ENCODE measurements at places on chromosomes 2 and 18.

- no peaks in the 10 kb centered on the region for H3K36me3 ChIP-seq
- H3K27me3 ChIP-seq, result no peaks in the 10 kb centered on the region
- peaks cover 10% of the 10 kb centered on the region for H3K4me1 ChIP-seq
- H3K4me3 ChIP-seq, result no peak overlapping the region
These were observed 8.5 kb upstream of the CXCR4 start for GRCh38 chr2:136126421-136126926.

- H3K4me1 ChIP-seq, result no peaks in the 10 kb centered on the region
- no peak overlapping the region for H3K4me3 ChIP-seq
- DNase-seq, result peak; percentile 59
These were observed 47.7 kb upstream of the NR4A2 start for GRCh38 chr2:156380117-156380645.

GRCh38 chr18:22690556-22690955 lies 242.6 kb upstream of the RBBP8 start:
- H3K27me3 ChIP-seq, result no peaks in the 10 kb centered on the region
- H3K27ac ChIP-seq, result no peak overlapping the region
- no peaks in the 10 kb centered on the region for H3K36me3 ChIP-seq
- H3K4me3 ChIP-seq, result no peak overlapping the region

- H3K27me3 ChIP-seq, result no peaks in the 10 kb centered on the region
- DNase-seq, result no peak
- H3K27ac ChIP-seq, result no peak overlapping the region
- no peaks in the 10 kb centered on the region for H3K4me1 ChIP-seq
These were observed 34.0 kb upstream of the SESTD1 start for GRCh38 chr2:179298666-179299065.

- no peak overlapping the region for H3K4me3 ChIP-seq
- DNase-seq, result no peak
- no peaks in the 10 kb centered on the region for H3K36me3 ChIP-seq
- peak overlapping the region; percentile 36 for H3K27ac ChIP-seq
These were observed 122.2 kb downstream of the BCL2 start for GRCh38 chr18:63197246-63197869.

- H3K27ac ChIP-seq, result no peak overlapping the region
- no peak for DNase-seq
- no peaks in the 10 kb centered on the region for H3K27me3 ChIP-seq
- H3K36me3 ChIP-seq, result no peaks in the 10 kb centered on the region
These were observed 336.0 kb upstream of the HNRNPA3 start for GRCh38 chr2:176876493-176877103.

DNA sequence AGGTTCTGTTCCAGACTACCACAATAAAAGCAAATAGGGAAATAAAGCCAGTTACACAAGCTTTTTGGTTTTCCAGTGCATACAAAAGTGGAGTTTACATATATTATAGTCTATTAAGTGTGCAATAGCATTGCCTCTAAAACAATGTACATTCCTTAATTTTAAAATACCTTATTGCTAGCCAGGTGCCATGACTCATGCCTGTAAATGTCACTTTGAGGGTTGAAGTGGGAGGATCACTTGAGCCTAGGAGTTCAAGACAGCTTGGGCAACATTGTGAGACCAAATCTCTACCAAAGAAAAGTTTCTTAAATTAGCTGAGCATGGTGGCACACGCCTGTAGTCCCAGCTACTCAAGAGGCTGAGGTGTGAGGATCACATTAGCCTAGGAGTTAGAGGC lies 52.9 kb upstream of the IMP4 start:
- no peak overlapping the region for H3K27ac ChIP-seq
- H3K4me3 ChIP-seq, result no peak overlapping the region
